Effector memory CD4-positive, alpha-beta T cell (primary cell): ENCODE measurements at places on chromosomes 3 and 15.

GRCh38 chr3:73401616-73402279 lies 223.0 kb downstream of the PDZRN3 start:
- DNase-seq = no peak

GRCh38 chr3:111070772-111071256 lies 802 bp upstream of the NECTIN3 start:
- peak; percentile 4 for DNase-seq

GRCh38 chr3:42688016-42688415 lies 2.7 kb downstream of the KLHL40 start:
- DNase-seq = no peak

GRCh38 chr3:60933824-60934223 lies 317.4 kb downstream of the FHIT start:
- DNase-seq = no peak

DNA sequence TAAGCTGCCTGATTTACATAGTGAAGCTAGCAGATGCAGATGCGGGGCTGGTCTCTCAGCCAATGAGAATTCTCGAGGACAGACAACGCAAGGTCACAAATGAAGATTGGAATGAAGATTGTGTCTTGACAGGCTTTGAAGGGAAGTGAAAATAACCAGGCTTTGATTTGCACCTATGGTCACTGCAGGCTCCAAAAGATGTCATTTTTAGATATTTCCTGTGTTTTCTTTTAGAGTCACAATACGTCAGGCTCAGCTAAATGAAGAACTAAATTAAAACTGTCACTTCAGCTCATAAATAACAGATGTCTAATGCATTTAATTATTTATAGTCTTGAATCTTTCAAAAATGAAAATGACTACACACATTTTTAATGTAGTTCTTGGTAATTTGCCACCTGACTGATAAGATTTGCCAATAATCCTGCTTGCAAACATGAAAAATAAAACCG lies 99.5 kb downstream of the SQOR start:
- no peak for DNase-seq

DNA sequence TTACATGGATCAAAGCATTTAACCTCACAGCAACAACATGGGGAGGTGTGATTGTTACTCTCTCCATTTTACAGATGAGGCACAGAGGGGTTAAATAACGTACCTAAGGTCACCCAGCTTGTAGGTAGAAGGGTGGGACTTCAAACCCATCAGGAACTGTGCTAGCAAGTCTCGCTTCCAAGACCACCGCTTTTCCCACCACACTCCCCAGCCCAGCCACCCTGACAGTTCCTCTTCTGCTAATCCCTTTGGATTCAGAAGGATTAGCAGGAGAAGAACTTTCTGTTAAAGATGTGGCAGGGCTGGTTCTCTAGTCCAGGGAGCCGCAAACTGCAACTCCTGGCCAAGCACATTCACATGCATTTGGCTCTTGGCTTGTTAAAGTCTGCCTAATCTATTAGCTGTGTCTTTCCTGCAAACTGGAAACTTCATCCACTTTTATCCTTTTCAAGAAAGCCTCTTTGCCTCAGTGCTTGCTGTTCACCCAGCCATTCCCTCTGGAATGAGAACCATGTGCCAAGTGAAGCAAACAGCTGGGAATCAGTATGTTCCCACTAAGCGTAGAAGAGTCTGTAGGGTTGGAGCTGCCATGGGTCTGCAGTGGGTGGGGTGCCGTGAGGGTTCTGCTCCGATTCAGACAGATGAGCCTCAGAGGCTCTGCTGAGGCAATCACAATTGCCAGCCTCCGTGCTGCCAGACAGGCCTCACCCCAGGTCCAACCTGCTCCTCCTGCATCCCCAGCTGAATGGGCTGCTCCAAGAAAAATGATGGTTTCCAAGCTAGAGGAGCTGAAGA lies 44.6 kb downstream of the POMGNT2 start:
- DNase-seq = no peak

DNA sequence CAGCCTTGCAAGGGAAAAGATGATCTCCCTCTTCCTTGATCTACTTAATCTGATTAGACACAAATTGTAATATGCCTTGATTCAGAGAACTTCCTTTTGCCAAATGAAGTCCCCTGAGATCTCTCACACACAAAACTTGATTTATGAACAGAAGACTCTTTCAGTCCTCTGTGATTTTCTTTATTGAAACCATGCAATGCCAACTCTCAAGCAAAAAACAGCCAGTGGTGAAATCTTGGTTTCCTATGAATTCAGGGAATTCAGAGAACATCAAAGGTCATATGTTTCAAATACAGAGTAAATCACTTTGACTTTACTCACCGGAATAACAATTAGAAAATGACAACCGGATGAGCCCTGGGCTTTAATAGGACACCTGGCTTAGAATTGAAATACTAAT lies 211.7 kb downstream of the ABHD5 start:
- no peak for DNase-seq
